ENCODE measurements at places on chromosomes 5 and 9. TPM values are rescaled to one million over a fixed set of nuclear protein-coding genes. Genes with fewer than 3 reads are reported as not detected.

- no peak for DNase-seq
These were observed 93.4 kb downstream of the SIL1 start for GRCh38 chr5:139104577-139105276.

DNA sequence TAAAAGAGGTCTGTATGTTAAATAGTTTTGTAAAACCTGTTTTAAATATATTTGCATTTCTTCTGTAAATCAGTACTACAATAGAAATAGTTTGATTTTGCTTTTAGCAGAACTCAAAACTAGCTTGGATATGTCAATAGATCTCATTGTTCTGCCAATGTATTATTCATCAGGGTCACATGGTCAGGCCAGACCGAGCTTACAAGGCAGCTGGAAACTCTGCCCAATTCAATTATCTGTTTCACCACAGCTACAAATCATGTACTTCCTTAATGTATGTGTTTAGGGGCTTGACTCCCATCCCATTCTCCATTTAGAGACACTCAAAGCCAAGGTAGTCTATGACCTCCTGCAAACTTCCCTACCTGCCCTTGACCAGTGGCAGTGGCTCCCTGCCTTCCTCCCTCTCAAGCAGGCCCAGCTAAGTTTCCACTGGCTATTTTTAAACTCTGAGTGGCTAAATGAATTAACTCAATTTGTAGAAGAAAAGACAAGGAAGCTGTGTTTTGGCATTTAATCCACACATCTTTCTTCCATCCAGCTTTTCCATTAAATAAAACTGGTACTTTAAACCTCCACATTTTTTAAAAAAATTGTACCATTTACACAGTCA is 46.4 kb upstream of the SELENOP start:
- no peak for DNase-seq

The FRRS1L gene
- not detected for total RNA-seq

- no peak for DNase-seq
These were observed 18.6 kb upstream of the ALDH1A1 start for GRCh38 chr9:72971411-72971810.

The ISOC1 gene
- total RNA-seq: 23.3 TPM

The FAM53C gene
- 19.2 TPM for total RNA-seq

- DNase-seq: no peak
These were observed 1.3 kb upstream of the SVEP1 start for GRCh38 chr9:110580850-110581249.

The NNT gene
- total RNA-seq: 99.9 TPM

DNA sequence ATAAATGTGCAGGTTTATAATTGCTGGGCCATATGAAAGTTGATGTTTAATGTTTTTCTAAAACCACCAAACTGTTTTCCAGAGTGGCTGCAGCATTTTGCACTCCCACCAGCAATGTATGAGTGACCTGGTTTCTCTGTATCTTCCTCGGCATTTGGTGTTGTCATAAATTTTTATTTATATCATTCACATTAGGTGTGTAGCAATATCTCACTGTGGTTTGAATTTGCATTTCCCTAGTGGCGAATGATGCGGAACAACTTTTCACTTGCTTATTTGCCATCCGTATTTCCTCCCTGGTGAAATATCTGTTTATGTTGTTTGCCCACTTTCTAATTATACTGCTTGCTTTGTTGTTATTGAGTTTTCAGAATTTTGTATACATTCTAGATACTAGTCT is 295.7 kb upstream of the TUT7 start:
- no peak for DNase-seq

DNA sequence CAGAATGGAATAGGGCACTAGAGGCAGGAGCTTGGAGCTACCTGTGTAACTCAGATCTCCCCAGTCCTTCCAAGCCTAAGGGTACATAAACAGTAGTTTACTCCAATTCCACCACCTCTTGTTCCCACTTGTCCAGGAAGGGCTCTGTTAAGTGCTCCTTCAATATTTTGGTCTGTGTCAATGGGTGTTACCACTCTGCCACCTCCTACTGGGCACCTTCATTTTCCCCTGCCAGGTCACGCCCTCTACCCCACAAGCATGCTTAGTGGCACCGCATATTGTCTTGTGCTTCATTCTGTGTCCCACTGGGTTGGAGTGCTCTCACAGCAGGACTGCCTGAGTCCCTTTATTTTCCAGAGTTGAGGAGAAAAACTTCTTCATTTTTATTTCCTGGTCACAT is 459.8 kb downstream of the ARHGEF28 start:
- DNase-seq: no peak
